ENCODE measurements at places on chromosomes 16 and 17.

- no peak for DNase-seq
Measured at GRCh38 chr16:85036236-85037049, 8.8 kb downstream of the KIAA0513 start.

DNA sequence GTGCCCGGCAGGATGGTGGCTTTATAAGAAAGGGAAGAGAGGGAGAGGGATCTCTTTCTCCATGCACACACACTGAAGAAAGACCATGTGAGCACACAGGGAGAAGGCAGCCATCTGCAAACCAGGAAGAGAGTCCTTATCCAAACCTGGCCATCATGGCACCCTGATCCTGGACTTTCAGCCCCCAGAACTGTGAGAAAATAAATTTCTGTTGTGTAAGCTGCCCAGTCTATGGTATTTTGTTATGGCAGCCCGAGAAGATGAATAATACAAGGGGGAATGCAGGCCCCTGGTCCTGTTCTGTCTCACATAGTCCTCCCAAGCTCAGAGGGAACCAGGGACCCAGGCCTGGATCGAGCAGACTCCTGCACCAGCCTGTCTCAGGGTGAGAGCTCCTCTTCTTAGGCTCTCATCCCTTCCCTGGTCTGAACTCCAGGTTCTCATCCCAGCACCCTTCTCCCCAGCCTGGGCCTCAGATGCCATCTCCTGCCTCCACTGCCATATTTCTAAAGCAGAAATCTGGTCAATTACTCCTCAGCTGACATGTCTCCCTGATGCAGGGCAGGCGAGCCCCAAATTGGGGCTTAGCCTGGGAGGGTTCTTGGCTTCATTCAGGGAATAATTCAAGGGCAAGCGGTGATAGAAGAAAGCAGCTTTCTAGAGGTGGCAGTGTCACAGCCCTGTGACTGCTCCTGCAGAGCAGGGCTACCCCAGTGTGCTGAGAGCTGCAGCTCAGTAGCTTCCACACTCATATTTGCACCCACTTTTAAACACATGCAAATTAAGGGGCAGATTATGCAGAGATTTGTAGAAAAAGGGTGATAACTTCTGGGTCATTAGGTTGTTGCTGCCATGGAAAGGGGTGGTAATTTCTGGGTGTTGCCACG, 28.8 kb downstream of the IGFBP4 start:
- no peak for DNase-seq

DNA sequence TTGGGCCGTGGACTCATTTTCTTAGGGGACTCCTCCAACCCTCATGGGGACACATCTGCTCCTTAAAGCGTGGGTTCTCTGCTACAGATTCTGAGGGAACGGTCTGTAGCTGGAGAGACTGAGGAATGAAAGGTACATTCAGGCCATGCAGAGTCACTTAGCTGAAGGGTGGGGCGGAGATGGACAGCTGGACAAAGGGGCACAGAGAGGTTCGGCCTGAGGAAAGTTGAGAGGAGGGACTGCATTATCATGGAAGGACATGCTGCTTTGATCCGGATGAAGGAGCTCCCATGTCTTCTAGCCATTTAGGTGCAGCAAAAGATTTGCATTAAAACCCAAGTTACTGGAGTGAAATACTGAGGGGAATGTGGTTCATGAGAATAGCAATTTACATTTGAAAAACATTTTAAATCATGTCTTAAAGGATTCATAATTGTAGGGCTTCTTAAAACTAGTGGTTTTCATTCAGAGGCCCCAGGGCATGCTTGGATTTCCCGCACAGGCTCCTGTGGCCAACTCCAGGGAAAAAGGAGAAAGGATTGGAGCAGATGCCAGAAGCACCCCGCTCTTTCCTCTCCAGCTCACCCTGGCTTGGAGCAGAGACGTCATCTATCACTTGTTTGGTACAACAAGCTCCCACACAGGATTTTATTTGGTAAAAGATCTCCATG, 54.2 kb downstream of the CDRT4 start:
- DNase-seq: no peak

DNA sequence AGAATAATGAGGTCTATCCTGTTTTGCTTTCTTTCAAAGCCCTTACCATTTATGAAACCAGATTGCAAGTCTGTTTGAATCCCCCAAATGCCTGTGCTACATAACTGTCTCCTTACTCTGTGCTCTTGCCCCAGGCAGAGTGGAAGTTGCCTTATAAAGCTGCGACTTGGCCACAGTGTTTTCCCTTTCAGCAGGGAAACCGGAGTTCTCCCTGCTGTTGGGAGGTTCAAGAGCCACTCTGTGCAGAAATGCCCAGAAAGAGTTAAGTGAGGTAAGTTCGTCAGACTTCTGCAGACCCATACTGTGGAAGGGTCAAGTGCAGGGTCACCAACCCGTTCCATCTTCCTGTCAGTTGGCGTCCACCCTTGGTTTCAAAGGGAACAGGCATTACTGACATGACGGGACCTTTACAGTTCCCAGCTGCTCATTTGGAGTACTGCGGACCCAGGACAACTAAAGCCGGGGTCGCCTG, 508.9 kb downstream of the WWOX start:
- no peak for DNase-seq

- no peak for DNase-seq
Measured at GRCh38 chr16:66190411-66190810, 176.1 kb upstream of the CDH5 start.

DNA sequence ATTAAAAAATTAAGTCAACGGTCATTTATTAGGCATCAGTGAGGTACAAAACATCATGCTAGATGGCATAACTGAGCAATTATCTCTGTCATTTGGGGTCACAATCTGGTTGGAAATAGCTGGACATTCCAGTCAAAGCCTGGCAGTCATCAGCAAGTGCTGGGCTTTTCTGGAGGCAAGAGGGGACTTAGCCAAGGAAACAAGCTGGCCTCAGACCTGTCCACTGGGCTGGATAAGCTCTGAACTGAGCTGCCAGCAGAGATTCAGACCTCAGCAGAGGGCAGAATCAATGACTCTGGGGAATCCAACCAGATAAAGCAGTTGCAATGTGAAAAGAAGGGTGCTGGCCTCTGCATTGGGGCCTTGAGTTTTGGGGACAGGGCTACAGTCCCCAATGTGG, 161.9 kb upstream of the NOL11 start:
- no peak for DNase-seq
